HT-29 (cell line): ENCODE measurements at places on chromosomes 7 and 10.

DNA sequence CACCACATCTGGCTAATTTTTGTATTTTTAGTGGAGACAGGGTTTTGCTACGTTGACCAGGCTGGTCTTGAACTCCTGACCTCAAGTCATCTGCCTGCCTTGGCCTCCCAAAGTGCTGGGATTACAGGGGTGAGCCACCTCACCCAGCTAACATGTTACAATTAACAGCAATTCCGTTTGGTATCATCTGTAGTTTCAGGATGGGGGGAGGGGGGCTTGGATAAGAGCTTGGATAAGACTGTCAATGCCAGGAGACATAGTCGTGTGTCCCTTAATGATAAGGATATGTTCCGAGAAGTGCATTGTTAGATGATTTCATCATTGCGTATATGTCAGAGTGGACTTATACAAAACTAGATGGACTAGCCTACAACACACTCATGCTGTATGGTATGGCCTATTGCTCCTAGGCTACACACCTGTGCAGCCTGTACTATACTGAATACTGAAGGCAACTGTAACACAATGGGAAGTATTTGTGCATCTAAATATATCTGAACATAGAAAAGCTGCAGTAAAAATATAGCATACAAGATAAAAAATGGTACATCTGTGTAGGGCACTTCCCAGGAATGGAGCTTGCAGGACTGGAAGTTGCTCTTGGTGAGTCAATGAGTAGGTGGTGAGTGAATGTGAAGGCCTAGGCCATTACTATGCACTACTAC lies 103.9 kb upstream of the TNS3 start:
- DNase-seq = no peak

- DNase-seq = no peak
These were observed 3.4 kb downstream of the FAM24B start for GRCh38 chr10:122875843-122876466.

DNA sequence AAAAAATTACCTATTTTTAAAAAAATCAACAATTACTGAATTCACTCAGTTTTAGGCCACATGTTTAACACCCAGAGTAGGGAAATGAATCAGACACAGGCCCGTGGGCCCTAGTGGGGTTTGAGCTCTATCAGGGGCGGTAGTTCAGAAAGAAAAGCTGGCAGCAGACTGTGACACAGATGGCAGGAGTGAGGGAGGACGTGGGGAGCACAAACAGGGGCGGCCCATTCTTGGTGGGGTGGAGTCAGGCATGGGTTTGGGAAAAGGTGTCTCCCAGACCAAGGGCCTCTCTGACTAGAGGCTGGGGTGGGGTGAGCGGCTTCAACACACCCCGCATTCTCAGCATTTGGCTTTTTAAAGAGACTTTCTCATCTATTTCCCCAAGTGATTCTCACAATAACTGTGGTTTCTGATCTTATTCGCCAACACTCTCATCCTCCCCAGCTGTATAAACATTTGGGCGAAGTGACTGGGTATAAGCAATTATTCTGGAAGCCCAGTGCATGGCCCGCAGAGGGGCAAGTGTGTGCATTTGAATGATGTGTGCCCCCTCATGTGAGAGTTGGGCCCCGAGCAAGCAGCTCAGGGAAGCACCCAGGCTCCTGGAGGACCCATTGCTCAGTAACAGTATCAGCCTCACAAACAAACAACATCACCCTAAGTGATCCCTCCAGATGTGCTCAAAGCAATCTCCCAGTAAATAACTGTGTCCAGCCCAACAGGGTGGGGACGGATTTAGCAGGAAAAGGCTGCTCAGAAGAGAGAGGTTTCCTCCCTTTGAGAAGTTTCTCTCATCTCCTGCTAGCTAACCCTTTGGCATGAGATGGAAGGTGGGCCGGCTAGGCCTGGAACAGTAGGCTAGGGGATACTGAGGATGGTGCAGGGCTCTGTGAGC lies 437.6 kb upstream of the ZMIZ1 start:
- DNase-seq = no peak

- DNase-seq = no peak
These were observed 15.5 kb downstream of the CARD11 start for GRCh38 chr7:3028071-3028757.

- no peak for DNase-seq
These were observed 225.3 kb downstream of the PTEN start for GRCh38 chr10:88088441-88089340.

DNA sequence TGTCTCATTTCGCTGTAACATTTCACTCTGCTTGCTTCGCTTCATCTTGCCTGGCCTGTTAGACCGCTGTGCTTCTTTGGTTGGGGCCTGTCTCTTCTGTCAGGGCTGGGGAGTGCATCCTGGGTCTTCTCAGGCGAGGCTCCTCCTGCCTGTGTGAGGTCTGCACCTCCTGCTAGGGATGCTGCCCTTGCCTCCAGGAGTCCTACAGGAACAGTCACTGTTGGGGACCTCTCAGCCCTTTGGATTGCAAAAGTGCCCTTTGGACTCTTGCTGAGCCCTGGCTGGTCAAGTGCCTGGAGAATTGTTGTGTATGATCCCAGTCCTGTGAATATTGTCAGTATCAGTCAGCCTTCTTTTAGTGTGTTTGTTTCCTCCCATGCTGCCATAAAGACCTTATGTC lies 84.1 kb downstream of the MDFIC start:
- DNase-seq = peak; percentile 58
